Kidney capillary endothelial cell (primary cell): ENCODE measurements at places on chromosomes 6 and 20.

- DNase-seq, result no peak
Observed at GRCh38 chr6:157376241-157376640, 4.7 kb upstream of the ZDHHC14 start.

DNA sequence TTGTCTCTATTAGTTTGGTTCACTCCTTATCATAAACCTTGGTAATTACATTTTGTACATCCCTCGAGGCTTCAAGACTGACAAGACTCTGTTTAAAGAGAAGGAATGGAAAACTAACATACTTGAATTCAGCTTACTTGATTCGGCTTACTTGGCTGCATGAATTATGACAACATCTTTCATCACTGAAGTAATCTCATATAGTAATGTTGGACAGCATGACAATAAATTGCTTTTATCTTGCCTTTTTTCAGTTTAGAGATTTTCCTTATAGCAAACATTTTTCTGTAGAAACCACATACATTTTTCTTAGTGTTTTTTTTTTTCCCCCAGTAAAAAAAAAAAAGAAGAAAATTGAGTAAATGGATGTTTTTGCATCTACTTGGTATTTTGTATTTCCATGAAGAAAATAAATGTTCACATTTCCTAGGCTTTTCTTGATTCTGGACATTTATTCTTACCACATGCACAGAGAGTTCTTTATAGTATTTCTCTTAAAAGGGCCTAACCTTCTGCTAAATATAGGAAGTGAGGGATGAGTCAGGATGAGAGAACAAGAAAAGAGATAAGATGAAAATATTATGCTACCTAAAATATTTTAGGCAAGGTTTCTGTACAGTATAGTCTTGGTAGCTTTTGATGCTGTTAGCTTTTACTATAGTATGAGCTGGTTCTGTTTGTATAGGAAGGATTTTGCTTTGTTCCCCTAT lies 101.0 kb upstream of the HDGFL1 start:
- DNase-seq, result no peak

DNA sequence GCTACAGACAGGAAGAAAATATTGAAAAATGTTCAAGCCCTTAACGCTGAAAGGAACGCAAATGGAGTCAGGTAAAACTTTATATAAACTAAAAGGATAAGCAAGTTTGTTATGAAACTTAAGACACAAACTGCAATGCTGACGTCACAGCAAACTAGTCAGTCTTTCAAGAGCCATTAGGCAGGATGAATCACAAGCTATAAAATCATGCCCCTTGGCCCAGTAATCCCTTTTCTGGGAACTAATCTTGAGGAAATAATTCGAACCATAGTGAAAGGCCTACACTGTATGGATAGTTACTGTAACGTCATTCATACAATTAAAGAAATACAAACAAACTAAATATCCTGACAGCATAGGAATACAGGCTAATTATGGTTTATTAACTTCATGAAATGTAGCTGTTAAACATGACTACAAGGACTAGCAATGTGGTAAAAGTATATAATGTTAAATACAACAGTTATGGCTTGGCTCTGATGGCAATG lies 42.7 kb upstream of the HINT3 start:
- DNase-seq, result no peak

GRCh38 chr20:17594443-17594842 lies 24.6 kb downstream of the DSTN start:
- peak; percentile 58 for DNase-seq

DNA sequence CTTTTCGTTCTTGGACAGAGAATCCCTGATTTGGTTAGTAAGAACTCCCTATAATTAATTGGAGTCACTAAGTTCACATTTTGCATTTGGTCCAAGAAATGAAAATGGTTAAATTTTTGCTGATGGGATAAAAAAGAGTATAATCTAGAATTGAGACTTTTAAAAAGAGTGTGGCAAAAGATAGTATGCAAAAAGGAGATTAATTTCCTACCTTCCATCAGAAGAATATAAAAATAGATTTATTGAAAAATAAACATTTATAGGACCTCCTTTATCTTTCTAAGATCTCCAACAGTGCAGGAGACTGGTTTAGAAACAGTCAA lies 105.5 kb upstream of the EEF1E1 start:
- DNase-seq, result no peak

DNA sequence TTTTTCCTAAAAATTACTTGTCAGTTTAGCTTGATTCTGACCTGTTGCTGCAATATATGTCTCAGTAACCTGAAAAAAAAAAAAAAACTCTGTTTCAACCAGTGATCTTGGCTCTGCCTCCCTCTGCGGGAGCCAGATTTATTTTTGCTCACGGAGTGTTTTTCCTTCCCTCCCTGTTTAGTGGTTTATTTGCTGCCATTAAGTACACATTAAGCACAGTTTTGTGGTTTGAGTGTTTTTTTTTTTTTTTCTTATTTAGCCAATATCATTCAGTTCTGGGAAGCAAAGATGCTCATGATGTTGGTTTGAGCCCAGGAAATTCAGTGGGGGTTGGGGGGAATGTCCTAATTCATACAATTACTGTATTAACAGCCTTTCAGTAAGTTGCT lies 110.1 kb upstream of the GPR6 start:
- DNase-seq, result no peak

GRCh38 chr6:130931683-130932082 lies 104.5 kb downstream of the SMLR1 start:
- no peak for DNase-seq

DNA sequence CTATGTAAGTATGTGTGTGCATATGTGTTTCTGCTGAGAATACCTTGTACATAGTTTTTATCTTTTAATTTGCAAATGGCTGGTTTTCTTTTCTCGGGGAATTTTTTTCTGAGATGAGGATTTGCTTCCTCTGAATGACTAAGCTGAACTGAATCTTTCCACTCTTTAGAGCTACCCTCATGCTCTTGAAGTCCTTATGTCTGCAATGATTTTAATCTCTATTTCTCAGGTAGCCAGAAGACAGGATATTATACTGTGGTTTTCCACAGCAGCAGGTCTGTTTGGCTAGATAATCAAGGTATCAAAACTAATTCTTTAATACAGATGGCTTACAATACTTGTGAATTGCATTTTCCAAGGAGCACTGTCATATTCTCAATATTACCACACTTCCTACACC lies 114.7 kb downstream of the PLCB1 start:
- DNase-seq, result no peak

- DNase-seq, result no peak
Observed at GRCh38 chr6:150800674-150801314, 64.7 kb upstream of the MTHFD1L start.

- DNase-seq, result no peak
Observed at GRCh38 chr6:82408952-82409431, 45.4 kb downstream of the TPBG start.

- no peak for DNase-seq
Observed at GRCh38 chr6:56555438-56555872, 87.2 kb downstream of the DST start.

- no peak for DNase-seq
Observed at GRCh38 chr20:38833154-38833856, 27.8 kb downstream of the PPP1R16B start.

- peak; percentile 82 for DNase-seq
Observed at GRCh38 chr6:160462551-160463109, 114.5 kb downstream of the SLC22A3 start.

DNA sequence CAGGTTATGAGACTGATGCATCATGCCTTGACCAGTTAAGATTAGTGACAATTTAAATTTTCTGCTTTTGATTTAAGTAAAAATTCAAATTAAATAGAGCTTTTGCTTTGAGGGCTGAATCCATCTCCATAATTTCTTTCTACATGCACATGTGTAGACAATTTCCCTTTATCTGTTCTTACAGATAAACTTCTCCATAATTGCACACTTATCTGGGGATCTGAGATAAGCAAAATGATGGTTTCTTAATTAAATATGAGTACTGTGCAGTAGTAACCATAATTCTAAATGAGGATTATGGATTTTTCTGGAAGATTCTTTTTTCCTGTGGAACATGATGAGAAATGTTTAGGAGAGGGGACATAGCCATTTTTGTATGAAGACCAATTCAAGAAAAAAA lies 44.7 kb downstream of the ZFAND3 start:
- DNase-seq, result no peak

DNA sequence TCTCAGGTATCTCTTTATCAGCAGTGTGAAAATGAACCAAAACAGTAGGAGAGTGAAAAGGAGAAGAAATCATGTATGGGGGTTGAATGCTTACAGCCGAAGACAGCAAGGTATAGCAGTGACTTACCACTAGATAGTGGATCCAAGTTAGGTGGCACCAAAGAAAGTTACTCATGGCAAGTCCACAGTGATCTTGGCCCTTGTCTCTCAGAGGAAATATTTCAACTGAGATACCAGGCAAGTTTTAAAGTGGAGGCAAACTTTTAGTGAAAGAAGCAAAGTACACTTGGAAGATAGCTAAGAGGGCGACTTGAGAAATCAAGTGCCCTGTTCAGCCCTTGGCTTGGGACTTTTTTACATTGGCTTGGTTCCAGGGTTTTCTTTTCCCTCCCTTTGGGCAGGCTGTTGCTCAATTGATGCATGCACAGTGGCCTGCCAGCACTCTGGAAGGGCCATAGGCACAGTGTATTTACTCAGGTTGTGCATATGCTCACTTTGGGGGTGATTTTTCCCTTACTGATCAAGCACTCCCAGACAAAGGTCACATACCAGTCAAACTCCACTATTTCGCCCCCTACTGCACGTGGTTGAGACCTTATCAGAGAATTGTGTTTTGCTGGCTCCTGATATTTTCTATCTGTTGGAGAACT lies 329.5 kb upstream of the KHDRBS2 start:
- no peak for DNase-seq

- no peak for DNase-seq
Observed at GRCh38 chr6:123804787-123805540, 1.3 kb downstream of the NKAIN2 start.

- DNase-seq, result no peak
Observed at GRCh38 chr6:35496036-35496840, 641 bp downstream of the TEAD3 start.

- DNase-seq, result no peak
Observed at GRCh38 chr6:15796844-15797243, 134.0 kb upstream of the DTNBP1 start.

DNA sequence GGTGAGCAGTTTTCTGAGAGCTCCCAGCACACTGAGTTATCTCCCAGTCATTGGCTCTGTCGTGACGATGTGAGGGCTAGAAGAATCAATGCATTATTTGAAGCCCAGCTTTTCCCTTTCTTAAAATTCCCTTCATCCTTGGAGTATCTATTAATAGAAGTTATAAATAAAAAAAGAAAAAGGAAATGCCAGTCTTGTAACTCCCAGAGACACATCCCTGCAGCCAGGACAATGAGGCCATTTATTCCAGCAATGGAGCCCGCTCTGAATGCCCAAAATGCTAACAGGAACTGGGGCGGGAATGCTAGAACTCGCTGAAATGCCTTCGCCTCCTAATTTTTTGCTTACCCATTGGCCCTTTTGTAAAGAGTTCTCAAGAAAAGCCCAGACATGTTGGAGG lies 305.8 kb downstream of the TFAP2C start:
- no peak for DNase-seq

GRCh38 chr6:125197795-125198269 lies 44.3 kb downstream of the TPD52L1 start:
- DNase-seq, result peak; percentile 74

DNA sequence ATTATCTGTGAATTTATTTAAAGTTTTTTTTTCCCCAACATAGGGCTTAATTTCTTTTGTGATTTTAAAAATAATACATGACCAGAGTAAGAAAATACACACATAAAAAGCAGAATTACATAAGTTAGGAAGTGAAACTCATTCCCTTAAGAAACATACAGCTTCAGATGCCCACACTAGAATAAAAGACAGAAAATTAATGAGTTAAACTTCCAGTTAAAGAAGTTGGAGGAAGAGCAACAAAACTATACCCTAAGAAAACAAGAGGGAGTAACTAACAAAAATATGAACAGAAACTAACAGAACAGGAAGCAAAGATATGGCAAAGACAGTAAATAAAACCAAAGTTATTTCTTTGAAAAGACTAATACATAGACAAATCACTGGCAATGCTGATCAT lies 107.6 kb upstream of the CEP85L start:
- DNase-seq, result no peak

DNA sequence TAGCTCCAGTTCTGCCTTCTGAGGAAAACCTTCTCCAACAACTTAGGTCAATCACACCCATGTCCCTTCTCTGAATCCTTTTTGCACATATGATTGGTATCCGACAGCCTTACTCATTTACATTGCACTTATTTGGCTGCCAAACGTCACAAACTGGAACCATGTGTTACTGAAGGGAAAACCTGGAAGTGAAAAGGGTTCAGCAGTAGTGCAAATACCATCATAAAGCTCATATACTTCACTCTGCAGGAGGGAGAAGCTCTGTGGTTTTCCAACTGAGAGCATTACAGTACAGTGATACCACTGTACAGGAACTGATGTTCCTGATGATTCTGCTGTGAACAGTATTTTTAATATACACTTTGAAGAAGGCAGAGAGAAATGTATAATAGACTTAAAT lies 87.8 kb downstream of the SLC16A10 start:
- DNase-seq, result no peak

- DNase-seq, result no peak
Observed at GRCh38 chr6:142913036-142913510, 31.9 kb downstream of the HIVEP2 start.

- DNase-seq, result no peak
Observed at GRCh38 chr6:6080975-6081374, 74.2 kb upstream of the NRN1 start.

DNA sequence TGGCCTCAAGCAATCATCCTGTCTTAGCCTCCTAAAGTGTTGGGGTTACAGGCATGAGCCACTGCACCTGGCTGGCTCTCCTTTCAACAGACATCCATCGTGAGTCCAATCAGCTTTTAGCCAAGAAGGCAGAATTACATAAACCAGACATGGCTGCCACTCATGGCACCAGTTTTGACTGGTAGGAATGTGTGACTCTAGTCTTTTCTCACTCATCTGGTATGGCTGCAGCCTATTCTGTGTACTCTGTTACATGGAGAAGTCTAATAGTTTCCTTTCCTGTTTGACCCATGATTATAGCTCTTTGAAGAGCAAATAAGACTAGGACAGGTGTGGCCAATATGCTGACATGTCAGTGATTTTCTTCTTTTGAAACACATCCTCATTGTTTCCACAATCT lies 27.0 kb upstream of the RNF144B start:
- DNase-seq, result no peak

- no peak for DNase-seq
Observed at GRCh38 chr6:37794825-37795224, 24.7 kb upstream of the ZFAND3 start.

- DNase-seq, result no peak
Observed at GRCh38 chr20:21559305-21559704, 45.4 kb upstream of the NKX2-2 start.

DNA sequence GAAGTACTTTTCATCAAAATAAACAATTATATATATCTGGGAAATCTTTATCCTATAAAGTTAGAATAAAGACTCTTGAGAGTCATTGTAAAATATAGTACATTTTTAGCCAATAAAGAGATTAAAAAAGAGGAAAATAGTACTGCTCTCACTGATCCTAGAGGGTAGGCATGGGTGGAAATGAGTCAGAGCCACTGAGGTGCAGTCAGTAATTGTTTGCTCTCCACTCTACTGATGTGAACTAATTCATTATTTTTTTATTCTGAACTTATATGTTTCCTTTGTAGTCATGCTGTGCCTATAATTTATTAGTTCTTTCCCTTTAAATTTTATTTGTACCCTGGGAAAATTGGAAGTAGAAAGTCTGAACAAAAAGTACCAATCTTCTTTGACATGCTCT lies 1359.4 kb upstream of the GJE1 start:
- peak; percentile 40 for DNase-seq

GRCh38 chr20:10462516-10462915 lies 27.4 kb downstream of the SLX4IP start:
- DNase-seq, result no peak

- no peak for DNase-seq
Observed at GRCh38 chr6:134934793-134935485, 15.0 kb downstream of the ALDH8A1 start.

GRCh38 chr6:166221040-166221439 lies 53.4 kb upstream of the TBXT start:
- no peak for DNase-seq
